ENCODE measurements at places on chromosomes 2 and 18. TPM values are rescaled to one million over a fixed set of nuclear protein-coding genes. Genes with fewer than 3 reads are reported as not detected.

Gene EN1
- 3.7 TPM for total RNA-seq

Gene GPC1
- total RNA-seq = 21.1 TPM

Gene AQP12A
- total RNA-seq = not detected

DNA sequence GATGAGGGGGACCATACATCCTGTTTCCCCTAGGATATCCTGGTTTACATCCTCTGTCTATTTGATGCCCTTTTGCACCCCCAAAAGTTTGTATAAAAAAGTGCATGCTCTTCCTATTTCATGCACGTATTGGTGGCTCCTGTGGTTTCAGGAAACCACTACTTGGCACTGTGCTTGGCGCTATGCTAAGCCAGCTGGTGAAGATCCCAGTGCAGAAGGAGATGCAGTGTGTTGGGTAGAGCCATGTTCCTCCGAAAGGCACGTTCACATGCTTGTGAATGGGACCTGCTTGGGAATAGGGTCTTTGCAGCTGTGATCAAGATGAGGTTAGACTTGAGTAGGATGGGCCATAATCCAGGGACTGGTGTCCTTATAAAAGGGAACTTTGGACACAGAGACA, 419.7 kb downstream of the GALR1 start:
- DNase-seq = no peak
- no peak overlapping the region for H3K27ac ChIP-seq
- H3K4me3 ChIP-seq = no peak overlapping the region
- H3K27me3 ChIP-seq = peaks cover under 1% of the 10 kb centered on the region
- no peaks in the 10 kb centered on the region for H3K36me3 ChIP-seq

DNA sequence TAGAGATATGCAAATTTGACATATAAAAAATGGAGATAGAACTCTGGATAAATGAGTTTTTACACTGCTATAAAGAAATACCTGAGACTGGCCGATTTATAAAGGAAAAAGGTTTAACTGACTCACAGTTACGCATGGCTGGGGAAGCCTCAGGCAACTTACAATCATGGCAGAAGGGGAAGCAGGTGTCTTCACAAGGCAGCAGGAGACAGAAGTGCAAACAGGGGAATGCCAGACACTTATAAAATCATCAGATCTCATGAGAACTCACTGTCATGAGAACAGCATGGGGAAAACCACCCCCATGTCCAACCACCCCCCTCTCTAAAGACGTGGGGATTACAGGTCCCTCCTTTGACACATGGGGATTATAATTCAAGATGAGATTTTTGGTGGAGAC, 1540.2 kb upstream of the SLC39A10 start:
- H3K36me3 ChIP-seq = no peaks in the 10 kb centered on the region
- H3K27me3 ChIP-seq = no peaks in the 10 kb centered on the region
- H3K4me3 ChIP-seq = no peak overlapping the region
- no peaks in the 10 kb centered on the region for H3K4me1 ChIP-seq
- H3K27ac ChIP-seq = no peak overlapping the region

- H3K27me3 ChIP-seq = no peaks in the 10 kb centered on the region
- DNase-seq = no peak
- peaks cover 36% of the 10 kb centered on the region for H3K36me3 ChIP-seq
- no peak overlapping the region for H3K27ac ChIP-seq
- no peak overlapping the region for H3K4me3 ChIP-seq
These were observed 13.4 kb downstream of the STAMBP start for GRCh38 chr2:73841912-73842738.

- peaks cover 10% of the 10 kb centered on the region for H3K4me1 ChIP-seq
- no peaks in the 10 kb centered on the region for H3K36me3 ChIP-seq
- no peak overlapping the region for H3K27ac ChIP-seq
- peak overlapping the region; percentile 63 for H3K4me3 ChIP-seq
- DNase-seq = peak; percentile 26
- no peaks in the 10 kb centered on the region for H3K27me3 ChIP-seq
These were observed 39.5 kb downstream of the ADNP2 start for GRCh38 chr18:80148326-80149199.

DNA sequence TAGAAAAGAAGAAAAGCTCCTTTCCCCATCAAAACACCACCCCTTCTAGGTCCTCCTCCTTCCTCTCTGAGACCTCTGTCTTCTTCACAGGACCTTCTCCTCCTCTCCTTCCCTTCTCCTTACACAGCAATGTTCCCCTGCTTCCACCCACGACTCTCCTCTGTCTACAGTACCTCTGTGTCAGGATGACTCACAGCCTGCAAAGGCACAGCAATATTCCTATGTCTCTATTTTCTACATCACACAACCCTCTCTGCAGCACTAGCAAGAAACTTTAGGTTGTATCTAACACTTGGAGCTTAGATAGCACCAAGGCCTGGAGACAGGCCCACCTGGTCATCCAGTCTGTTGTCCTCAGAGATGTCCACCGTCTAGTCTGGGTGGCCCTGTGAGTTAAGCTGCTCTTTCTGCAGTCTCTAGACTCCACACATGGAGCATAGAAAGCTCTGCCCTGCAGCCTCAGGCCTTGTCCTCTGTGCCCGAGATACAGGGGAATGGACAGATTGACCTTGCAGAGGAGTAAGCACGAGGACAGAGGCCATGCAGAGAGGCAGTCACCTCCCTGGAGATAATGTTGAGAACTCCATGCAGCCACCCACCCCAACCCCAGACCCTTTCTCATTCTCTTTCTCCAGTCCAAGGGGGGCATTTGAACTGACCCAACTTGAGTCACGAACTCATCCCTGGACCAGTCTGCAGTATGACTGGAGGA, 212.0 kb downstream of the TNS1 start:
- H3K4me1 ChIP-seq = peaks cover 16% of the 10 kb centered on the region
- no peak overlapping the region for H3K4me3 ChIP-seq
- H3K36me3 ChIP-seq = peaks cover 3% of the 10 kb centered on the region
- H3K27me3 ChIP-seq = no peaks in the 10 kb centered on the region

DNA sequence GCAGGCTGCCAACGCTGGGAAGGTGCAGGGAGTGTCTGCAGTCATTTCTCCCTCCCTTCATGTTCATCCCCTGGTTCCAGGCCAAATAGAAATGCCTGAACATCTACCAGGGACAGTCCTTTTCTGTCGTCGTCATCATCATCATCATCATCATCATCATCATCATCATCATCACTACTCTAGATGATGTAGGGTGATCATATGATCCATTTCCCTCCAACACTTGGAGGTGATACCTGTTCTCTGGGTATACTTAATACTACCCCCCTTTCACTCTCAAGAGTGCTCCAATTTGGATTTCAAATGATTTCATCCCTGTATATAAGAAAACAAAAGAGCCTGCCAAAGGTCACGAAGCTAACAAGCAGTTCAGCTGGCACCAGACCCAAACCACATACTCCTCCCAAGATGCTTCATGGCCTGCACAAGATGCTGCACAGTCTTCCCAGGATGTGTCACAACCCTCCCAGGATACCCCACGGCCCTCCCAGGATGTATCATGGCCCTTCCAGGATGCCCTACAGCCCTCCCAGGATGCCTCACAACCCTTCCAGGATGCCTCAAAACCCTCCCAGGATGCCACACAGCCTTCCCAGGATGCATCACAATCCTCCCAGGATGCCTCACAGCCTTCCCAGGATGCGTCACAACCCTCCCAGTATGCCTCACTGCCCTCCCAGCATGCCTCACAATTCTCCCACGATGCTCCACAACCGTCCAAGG, 257.9 kb downstream of the DYSF start:
- no peaks in the 10 kb centered on the region for H3K27me3 ChIP-seq
- H3K4me1 ChIP-seq = peaks cover 19% of the 10 kb centered on the region
- H3K4me3 ChIP-seq = no peak overlapping the region
